ENCODE measurements at places on chromosomes 5 and 9.

GRCh38 chr5:91434348-91434747 is 51.2 kb upstream of the ARRDC3 start:
- DNase-seq, result no peak

DNA sequence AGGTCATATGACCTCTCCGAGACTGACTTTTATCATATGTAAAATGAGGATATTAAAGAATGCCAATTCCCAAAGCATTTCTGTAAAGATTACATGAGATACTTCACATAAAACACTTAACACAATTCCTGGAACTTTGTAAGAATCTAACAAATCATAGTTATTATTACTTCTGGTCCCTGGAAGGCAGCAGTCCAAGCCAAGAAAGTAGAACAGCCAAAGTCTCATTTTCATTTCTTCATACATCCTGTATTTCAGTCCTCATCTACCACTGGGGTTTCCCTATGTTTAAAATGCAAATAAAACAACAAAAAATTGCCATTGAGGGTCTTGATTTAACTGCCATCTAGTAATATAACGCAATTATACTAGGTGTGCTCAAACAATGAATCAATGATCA is 179.5 kb downstream of the MARCHF11 start:
- no peak for DNase-seq

DNA sequence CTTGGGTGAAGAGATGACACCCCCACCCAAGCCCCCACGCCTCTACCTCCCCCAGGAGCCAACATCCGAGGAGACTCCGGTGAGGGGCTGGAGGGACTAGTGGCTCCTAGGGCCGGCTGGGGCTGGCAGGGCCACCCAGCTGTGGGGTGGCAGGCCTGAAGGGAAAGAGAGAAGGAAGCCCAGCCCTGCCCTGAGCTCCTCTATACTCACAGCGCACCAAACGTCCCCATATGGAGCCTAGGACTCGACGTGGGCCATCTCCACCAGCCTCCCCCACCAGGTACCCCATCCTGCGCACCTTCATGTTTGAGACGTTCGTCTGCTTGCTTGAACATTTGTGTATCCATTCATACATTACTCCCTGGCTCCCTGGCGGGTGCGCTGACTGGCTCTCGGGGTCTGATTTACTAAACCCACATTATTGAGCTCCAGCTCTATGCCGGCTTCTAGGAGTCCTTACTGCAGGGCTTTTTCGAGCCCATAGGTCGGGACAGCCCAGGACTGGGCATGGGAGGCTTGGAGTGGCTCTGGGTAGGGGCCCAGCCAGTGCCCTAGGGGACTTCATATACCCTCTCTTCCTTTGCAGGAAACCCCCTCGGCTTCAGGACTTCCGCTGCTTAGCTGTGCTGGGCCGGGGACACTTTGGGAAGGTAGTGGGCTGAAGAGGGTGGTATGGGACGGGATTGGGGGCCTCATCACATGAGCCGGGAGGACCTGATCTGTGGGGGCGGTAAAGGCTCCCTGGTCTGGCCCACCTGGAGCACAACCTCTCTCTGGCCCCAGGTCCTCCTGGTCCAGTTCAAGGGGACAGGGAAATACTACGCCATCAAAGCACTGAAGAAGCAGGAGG is 9.1 kb downstream of the ZDHHC12 start:
- DNase-seq, result no peak

DNA sequence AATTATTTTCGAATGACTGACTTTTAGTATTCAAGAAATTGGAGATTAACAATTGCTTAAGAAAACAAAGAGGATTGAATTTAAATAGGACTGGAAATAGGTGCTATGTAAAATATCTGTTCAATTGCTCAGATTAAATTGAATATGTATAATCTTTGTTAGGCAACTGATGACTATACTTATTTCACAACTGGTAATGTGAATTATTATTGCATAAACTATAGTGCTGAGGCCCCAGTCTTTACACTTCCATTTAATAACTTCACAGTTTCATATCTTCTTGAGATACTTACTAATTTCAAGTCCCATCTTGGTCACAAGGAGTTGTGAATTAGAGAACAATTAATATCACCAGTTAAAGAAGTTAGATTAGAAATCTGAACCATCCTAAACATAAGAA is 16.7 kb downstream of the CEP78 start:
- DNase-seq, result no peak
